ENCODE measurements at places on chromosomes 1 and 21.

- DNase-seq, result no peak
These were observed 41.7 kb downstream of the SLC30A1 start for GRCh38 chr1:211537253-211537652.

GRCh38 chr21:19781881-19782652 lies 1216.1 kb upstream of the NCAM2 start:
- no peak for DNase-seq

GRCh38 chr1:116569776-116570357 lies 959 bp downstream of the CD58 start:
- DNase-seq, result no peak

- no peak for DNase-seq
These were observed at the start of gene HDGF for GRCh38 chr1:156751451-156751756. Gene HDGF (minus strand): TSS chr1:156751675. CDS start chr1:156751429, 246 bp downstream.

GRCh38 chr1:193458628-193459027 lies 272.2 kb upstream of the B3GALT2 start:
- no peak for DNase-seq

- no peak for DNase-seq
These were observed 104.4 kb downstream of the UCHL5 start for GRCh38 chr1:192954705-192955265.

DNA sequence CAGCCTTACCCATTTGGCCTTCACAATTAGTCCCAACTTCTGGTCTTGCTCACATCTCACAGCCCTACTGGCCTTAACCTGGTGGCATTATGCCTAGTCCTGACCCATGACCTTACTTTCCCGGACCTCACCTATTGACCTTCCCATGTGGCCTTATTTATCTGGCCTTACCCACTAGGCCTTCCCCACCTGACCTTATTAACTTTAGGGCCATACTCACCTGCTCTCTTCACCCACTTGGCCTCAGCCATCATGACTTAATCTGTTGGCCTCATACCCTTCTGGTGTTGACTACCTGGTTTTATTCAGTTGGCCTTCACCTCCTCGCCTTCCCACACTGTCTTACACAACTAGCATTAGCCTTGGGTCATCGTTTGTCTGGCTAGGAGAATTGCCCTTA lies 35.7 kb downstream of the EXOC8 start:
- no peak for DNase-seq

DNA sequence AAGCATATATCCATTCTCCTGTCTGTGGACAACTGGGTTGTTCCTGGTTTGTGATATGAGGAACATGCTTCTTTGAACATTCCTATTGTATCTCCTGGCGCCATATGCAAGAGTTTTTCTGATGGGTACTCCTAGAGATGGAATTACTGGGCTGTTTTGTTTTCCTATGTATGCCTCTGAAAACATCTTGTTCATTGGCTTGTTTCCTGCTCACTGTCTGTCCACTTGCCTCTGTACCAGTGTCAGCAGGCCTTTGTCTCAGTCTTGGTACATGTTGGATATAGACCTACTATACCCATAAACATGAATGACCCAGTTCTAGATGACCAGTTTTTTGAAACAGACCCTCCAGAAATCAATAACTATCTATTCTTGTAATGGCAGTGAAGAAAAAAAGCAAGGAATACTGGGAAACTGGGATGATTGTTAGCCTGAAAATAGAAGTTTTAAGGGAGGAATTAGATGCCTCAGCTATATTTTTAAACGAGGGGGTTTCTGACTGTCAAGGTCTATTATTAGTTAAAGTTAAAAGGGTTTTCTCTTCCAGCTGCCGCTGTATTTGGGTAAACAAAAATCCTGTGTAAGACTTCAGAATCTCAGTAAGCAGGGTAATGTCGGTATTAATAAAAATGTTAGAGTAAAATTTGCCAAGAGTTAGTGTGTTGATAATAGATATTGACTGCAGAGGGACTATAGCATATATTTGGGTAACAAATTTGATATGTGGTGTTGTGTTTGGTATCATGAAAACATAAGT lies 103.6 kb downstream of the RYR2 start:
- no peak for DNase-seq

DNA sequence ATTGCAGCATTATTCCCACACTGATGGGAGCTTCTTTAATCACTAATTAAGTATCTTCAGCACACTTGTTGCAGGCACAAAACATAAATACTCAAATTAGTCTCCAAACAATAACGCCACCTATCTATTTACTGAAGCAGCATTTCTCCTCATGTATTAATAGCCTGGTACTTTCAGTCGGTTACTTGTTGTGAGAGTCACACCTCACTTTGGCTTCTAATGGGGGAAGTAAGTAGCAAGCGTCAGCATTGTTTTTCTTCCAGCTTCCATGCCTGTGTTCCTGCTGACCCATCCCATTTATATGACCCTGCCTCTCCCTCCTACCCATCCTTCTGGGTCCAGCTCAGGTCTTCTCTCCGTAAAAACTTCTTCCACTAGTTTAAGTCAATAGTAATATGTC lies 31.9 kb upstream of the DENND1B start:
- no peak for DNase-seq

GRCh38 chr1:111587509-111588174 lies 31.9 kb upstream of the RAP1A start:
- DNase-seq, result no peak

DNA sequence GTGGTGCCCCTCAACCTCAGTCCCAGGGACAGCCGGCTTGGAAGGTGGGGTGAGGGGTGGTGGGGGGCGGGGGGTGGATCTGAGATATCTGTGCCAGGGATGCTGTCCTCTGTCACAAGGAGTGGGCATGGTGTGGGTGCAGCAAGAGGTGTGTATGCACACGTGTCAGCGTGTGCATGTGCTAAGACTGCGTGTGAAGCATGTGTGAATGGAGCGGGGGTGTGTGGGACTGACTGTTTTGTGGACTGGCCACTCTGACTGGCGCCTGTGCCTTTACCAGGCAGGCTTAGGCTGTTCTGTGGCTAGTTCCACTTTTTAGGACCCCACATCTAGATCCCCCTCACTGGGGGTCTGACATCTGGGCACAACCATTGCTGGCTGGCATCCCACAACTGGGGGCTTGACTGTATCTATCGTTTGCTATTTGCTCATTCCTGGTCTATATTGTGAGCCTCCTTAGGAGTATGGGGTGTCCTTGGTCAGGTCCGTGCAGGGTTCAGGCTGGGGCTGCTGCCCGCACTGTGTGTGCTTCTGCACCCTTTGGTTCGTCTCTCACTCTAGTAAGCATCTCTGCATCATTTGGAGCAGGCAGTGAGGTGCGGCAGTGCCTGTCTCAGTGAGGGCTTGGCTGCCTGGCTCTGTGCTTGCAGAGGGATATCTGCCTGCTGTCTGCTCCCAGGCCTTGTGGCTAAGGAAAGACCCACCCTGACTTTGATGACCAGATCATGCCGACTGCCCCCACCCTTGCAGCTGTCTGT lies 1.9 kb downstream of the AMPD2 start:
- no peak for DNase-seq

- no peak for DNase-seq
These were observed 81.1 kb upstream of the ACTRT2 start for GRCh38 chr1:2940178-2940577.

Data from NCI-H1105 treated with DMSO at 0.1 percent for 48 hours (cell line).